ENCODE measurements at places on chromosomes 7 and 10.

DNA sequence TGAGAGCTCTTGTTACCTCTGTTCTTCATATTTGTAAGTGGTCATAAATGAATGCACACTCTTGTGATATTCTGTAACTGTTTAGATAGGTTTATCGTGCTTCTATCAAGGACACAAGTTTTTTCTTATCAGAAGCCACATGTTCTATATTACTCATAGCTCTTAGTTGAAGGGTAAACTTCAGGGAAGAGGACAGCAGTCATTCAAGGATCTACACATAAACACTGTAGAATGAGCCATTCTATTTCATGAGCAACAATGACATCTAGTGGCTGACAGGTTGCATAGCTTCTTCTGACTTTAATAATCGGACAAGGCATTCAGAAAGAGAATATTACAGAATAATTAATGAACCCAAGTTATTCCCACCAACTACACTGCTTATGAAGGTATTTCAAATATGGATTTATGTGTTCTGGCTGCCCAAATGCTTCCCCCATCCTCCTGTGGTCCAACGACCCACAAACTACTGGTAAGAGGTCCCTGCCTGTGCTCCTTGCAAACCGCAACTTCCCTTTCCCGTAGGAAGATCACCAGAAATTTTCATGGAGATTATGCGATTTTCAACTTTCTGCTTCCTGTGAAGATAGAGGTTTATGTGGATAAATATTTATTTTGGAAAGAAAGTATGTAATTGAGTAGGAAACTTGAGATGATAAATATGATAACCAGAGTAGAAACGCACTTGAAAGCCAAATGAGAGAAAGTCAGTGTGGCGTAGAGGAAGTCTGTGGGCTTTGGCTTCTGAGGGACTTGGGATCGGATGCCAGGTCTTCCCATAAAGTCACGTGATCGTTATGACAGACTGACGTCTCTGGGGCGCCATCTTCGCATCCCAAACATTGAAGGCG lies 16.8 kb upstream of the ABCB5 start:
- peak; percentile 56 for DNase-seq

GRCh38 chr7:28674359-28674782 lies 262.1 kb downstream of the CREB5 start:
- DNase-seq, result no peak

DNA sequence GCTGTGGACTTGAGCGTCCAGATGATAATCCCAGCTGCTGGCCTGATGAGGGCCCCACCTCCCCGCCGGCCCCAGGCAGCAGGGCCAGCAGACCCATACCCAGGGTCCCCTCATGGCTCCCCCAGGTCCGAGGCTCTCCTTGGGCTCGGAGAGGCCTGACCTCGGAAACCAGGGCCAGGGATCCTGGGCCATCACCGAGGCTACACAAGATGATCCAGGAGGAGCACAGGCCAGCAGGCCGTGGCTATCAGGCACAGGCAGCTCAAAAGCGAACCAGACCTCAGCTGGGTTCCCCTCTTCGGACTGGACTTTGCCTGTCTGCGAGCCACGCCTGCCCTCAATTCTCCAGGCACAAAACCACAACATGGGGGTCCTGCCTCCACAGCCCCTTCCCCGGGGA lies 17.4 kb downstream of the PDGFA start:
- DNase-seq, result no peak

DNA sequence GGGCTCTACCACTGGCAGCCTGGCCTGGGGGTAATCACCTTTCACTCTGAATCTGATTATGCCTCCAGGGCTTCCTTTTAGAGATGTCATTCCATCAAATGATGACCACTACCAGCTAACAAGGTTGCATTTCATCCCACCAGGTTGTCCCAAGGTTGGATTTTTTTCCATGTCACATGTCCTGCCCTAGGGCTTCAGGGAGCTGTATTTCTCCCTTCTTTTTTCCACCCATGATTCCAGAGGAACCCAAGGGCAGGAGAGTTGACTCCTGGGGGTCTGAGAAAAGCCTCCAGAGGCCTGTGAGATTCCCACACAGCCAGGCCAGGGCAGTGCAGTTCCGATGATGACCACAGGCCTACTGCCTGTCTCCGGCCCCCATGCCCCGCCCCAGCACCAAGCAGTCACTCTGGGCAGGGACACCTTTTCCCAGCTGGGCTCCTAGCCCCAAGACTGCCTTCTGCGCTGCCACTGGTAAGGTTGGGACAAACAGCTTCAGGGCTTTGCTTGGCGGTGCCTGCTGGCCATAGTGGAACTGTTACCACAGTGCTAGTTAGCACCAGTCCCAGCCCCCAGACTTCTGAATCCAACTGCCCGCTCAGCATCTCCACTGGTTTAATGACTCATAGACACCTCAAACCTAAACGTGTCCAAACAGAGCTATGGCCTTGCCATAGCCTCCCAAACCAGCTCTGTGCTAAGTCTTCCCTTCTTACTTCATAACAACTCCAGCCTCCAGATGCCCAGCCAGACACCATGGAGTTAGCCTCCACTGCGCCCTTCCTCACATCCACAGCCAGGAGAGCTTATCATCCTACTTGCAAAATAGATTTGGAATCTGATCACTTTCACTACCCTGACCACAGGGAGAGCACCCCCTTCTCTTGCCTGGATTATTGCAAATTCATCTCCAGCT lies 133.7 kb downstream of the ARHGAP22 start:
- DNase-seq, result no peak

DNA sequence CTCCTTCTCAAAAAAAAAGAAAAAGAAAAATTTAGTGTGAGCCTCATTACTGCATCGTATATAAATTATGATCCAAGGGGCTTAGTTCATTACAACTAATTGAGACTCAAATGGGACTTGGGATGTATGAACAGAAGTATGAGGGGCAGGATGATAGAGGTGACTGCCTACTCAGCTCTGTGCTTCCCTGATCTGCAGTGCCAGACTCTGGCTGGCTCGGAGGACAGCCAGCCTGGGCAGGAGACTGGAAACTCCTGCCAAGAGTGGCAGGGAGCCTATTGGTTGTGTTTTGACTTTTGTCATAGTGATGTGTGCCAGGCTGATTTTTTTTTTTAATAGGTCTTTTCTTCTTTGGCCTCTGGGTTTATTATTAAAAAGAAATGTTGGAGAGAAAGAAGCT lies 73.8 kb upstream of the GTF2IRD1 start:
- no peak for DNase-seq

- no peak for DNase-seq
Measured at GRCh38 chr7:105905209-105905909, 29.0 kb upstream of the ATXN7L1 start.

- peak; percentile 29 for DNase-seq
Measured at GRCh38 chr7:22726345-22726906, 574 bp upstream of the IL6 start.

DNA sequence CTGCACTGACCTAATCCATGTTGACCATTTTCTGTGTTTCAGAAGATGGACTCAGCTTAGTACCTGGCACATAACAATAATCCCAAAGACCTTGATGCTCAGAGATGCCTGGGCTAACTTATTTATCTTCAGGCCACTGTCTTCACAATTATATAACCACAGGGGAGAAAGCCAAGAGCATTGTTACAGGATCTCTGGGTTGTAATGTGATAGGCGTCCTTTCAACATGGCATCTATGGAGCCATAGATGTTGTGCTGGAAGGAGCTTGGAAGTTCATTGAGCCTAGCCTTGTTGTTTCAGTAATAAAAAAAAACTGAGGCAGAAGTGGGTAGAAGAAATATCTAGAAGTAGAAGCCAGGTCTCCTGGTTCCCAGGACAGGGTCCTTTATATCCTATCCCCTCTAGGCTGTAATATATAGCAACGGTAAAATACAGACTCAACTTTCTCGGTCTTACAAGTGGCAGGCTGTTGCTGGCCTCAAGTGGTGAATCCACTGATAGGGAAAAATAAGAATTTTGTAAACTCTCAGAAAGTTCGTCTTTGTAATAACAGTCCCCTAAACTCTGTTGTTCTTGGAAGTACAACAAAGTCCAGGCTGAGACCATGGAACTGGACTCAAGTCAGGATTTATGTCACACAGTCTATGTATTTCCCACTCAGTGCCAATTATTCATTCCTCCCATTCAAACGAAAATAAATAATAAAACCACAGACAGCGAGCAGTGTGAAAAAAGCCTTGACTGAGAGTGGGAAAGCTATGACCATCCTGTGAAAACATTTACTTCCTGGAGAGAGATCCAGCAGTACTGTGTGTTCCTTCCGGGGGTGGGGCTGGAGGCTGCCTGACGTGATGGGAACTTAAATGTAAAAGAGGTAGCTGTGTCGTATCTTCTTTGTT lies 277.6 kb downstream of the REEP3 start:
- no peak for DNase-seq

DNA sequence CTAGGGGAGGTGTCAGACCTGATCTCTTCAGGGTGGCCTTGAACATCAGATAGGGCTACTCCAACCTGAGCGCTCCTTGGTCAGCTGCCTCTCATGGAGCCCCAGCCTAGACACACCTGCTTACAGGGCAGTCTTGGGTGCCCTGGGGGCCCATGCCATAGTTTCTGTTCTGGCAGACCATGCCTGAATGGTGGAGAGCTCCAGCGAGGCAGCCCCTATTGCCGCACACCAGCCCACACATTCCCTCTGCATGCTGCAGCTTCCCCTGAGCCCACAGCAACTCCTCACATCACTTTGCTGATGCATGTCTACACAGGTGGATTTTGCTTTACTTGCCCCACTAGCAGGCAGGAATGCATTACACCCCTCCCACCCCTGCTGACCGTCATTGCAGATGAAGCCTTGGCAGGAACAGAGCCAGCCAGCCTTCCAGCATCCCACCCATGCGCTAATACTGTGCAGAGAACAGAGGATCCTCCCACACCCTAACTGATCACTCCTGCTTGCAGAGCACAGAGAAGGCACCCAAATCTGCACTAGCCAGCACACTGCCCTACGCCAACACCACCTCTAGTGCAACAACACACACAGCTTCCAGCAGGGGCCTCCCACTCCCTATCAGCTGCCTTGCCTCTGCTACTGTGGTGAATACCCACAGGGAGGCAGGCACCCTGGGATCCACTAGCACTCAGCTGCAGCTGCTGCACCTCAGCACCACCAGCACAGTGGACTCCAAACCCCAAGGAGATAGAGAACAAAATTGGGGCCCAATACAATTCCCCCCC lies 43.0 kb upstream of the GRM3 start:
- no peak for DNase-seq

DNA sequence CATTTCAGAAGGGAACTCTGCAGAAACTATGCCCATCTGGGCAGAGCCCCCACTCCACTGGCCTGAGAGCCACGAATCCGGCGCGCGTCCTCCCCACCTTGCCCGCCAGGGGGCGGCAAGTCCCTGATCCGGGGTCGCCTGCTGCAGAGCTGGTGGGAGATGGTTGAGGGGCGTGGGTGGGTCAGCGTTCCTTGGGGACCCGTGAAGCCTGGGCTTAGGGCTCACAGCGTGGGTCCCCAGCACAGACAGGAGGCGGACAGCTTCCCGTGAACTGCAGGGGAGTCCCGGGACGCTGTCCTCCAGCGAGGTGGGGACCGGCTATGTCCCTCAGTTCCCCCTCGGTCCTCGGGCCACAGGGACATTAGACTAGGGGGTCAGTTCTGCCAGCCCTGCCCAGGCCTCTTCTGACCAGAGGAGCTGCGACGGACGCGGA lies 585 bp upstream of the POP7 start:
- peak; percentile 94 for DNase-seq

DNA sequence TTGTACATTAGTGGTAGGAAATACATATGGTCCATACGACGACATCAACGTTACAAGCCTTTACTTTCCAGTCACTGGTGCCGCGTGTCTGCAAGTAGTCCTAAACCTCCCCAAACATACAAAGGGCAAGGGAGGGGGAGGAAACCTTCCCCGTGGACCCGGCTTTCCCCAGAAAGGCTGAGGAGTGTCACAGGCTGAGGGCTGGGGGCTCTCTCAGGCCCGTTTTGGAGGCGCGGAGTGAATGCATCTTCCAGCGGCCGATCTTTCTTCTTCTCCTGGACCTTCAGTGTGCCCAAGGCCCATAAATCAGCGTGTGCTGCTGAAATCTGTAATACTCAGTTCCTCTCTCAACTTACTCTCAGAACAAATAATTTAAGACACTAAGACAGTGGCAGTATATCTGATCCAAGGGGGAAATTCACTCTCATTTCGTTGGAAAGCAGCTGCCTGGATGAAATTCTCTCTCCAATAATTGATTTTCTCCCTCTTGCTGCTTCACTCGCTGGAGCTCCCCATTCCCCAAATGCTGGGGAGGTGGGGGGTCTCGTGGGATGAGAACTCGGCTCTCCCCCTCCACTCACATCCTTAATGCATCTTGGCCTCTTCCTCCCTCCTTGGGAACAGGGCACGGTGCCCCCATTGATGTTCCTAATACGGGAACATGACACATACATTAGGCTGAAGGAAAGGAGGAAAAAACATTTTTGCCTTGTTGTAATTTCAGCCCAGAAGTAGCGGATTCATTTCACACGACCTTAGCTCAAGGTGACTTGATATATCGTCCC lies 126.1 kb downstream of the ADARB2 start:
- no peak for DNase-seq

- DNase-seq, result no peak
Measured at GRCh38 chr10:94307046-94307615, 55.6 kb downstream of the NOC3L start.

GRCh38 chr7:157211690-157212089 lies 73.0 kb downstream of the UBE3C start:
- DNase-seq, result peak; percentile 16

GRCh38 chr10:124252097-124252715 lies 158.8 kb upstream of the CHST15 start:
- no peak for DNase-seq

DNA sequence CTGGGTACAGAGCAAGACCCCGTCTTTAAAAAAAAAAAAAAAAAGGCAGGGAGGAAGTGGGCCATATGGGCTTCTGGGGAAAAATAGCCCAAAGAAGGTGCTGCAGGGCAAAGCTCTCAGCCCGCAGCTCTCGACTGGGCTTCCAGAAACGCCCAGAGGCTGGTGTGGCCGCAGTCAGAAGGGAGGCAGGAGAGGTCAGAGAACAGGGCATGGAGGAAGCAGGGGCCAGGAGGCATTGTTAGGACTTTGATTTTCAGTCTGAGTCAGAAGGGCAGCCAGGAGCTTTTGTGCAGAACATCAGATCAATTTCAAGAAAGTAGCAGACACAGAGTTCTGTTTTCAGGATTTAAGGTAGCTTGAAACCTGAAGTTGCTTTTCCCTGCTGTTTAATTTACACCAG lies 35.3 kb upstream of the CYTH3 start:
- no peak for DNase-seq

- DNase-seq, result no peak
Measured at GRCh38 chr7:38759028-38759427, 127.9 kb upstream of the AMPH start.

- no peak for DNase-seq
Measured at GRCh38 chr10:131982185-131982756, 548 bp upstream of the BNIP3 start.

DNA sequence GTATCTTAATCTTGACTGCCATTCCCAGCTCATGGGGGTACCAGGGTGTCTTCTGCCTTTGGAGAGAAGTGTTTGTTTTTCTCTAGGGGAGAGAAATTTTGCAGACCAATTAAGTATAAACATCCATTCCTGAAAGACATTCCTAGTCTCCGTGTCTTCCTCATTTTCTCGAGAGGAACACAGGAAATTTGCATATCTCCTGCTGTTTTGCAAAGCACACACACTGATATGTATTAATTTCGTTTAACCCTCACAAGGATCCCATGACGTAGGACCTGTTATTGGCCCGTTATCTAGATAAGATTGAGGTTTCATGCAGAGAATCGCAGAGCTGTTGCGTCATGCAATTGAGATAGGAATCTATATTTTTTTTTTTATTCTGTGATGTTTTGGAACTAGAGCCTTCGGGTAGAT lies 944 bp downstream of the RHBDD2 start:
- DNase-seq, result no peak
